ENCODE measurements at places on chromosomes 2 and 18.

GRCh38 chr2:183089192-183089851 lies 10.8 kb downstream of the DUSP19 start:
- DNase-seq = no peak

GRCh38 chr2:67824186-67824585 lies 238.6 kb downstream of the C1D start:
- DNase-seq = no peak

DNA sequence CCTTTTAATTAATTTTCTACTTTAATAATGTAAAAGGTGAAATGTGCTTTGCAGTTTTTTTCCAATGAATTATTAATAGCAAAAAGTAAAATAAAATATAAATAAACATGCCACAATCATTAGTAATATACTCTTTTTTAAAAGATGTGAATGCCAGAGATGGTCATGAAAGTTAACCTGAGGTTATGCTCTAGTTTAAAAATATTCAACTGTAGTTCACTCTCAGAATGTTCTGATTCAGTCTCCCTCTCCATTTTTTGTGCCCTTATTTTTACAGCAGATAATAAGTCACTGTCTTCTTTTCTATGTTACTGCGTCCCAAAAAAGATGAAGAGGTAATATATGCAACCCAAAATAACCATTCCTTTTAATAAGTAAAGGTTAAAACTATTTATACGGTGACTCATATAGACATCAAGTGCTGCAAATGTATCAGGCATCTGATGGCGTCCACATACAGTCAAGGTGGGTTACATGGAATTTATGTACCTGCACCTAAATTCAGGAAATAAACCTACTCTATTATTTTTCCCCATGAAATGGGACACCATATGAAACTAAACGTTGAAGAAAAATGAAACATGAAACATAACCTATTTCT lies 153.6 kb upstream of the ZNF804A start:
- no peak for DNase-seq

DNA sequence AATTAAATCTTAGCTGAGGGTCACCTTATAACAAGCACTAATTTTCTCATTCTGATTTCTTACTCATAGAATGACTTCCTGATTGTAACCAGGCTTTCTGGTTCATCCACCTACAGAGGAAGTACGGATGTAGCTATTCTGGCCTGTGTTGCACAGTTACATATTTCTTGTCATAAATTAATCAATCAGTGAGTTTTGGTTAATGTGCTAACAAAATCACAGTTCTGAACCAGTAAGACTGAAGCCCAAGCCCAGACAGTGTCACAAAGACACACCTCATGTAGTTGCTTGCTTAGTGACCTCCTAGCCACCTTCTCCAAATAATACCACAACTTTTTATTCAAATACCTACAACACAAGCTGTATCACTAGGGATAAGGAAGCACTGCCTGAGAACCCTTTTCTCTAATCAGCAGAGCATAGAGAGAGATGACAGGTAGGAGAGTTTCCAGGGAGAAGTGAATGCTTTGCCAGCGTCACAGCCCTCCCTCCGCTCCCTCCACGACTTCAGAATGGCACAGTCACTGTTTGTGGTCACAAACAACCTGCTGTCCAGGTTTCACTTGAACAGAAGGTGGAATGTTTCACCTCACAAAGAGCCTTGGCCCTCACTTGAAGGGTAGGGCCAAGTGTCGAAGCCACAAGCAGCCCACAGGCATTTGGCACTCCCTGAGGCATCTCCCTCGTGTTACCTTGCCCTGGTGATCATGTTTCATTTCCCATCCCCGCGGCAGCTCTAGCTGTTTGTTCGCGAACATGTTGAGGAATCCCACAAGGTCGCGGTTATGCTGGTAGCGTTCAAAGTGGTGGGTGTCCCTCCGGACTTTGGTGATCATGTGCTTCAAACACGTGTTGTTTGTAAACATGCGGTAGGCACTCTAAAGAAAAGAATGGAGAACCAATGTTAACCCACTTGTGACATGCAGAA lies 120.8 kb upstream of the STK17B start:
- no peak for DNase-seq

DNA sequence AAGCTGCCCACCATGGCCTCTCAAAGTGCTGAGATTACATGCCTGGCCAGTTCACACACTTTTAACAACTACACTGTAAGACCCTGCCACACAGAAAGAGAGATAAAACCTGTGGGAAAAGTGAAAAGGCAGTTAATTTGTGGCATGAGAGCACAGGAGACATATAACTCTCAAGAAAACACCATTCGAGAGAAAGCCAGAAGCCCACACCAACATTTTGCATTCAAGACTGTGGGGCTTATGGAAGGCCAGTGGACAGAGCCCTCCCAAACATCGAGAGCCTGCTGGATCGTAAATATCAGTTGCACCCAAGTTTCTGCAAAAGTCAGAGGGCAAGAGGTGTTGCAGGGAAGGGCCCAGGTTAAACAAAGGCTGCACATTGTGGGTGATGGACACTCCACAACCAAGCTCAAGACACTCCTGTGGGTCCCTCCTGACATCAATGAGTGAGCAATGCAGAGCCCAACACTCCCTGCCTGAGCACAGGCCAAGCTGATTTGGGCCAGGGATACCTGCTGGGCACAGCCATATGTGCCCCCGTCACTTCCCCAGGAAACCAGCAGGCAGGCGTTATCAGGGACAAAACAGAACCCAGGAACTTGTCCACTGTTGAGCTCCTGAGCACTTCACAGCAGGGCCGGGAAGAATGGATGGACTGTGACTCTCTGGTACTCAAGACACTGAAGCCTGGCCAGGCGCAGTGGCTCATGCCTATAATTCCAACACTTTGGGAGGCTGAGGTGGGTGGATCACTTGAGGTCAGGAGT lies 114.4 kb downstream of the ZFP36L2 start:
- DNase-seq = peak; percentile 58

- no peak for DNase-seq
Measured at GRCh38 chr18:76518123-76518859, 23.2 kb upstream of the ZNF516 start.

DNA sequence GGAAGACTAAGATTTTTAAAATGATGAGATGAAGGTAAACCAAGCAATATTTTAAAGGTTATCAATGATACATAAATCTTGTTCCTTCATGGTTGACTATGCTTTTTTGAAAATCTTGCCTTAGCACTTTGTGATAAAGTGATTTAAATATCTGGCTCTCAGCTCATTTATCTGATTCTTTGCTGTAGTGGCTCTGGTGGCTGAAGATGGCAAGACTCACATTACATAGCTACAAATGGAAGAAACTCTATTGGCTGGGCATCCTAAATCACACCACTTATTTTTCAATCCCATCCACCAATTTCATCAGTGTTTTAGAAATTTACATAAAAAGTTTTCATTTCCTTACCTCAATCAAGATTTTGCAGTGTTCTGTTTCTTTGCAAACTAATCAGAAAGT lies 16.6 kb upstream of the APCDD1 start:
- DNase-seq = no peak

GRCh38 chr2:65420712-65421431 lies 11.5 kb downstream of the SPRED2 start:
- DNase-seq = no peak

DNA sequence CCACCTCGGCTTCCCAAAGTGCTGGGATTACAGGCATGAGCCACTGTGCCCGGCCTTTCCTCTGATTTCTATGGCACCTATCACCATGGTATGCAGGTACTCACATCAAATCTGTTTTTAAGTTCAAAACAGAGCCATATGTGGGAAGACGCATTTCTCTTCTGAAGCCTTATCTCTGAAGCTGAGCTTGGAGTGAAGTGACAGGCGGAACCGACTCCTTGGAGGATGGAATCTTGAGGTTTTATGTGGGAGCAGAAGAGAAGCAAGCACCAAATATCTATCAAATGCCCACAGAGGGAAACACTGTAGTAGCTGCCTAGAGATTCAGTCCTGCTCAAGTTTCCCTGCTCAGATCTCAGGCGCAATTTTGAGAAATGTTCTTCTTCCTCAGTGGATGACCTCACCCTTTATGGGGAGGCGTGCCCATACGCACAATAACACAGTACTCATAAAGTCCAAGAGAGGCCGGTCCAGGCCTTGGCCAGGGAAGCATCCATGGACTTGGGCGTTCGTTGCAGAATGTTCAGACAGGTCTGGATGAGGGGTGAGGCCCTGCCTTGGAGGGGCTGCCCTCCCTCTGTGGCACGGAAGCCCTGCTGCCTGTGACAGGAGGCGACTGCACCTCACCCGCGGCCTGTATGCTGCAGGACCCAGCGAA lies 67.9 kb downstream of the HNRNPLL start:
- no peak for DNase-seq

- no peak for DNase-seq
Measured at GRCh38 chr2:187915810-187916209, 361.6 kb upstream of the TFPI start.

DNA sequence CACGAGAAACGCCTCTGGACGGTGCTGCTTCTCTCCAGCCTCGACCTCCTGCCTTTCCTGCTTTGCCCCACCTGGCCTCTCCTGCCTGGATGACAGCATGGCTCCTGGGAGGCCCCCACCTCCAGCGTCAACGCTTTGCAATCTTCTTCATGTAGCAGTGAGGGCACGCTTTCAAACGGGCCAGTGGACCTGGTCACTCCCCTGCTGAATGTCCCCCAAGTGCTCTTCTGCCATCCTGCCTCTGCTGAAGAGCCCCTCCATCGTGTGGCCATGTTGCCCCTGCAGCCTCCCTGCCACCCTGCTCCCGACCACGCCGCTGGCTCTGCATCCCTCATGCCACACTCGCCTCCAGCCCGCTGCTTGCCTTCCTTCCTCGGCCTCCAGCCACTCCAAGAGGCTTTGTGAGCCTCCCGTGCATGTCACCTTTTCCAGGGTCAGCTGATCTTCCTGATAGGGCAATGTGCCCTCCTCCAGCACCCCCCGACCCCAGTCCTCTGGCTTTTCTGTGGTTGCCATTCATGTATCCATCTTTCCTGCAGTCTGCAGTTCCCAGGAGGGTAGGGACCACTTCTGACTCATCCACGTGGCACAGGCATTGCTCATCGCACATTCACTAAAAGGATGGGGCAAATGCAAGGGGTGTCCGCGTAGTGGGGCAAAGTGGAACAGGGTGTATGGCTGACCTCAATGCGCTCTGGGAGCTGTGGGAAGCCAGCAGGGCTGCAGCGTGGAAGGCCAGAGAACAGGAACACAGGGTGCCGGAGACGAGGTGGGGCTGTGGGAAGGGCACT lies 268.8 kb downstream of the TWIST2 start:
- no peak for DNase-seq

DNA sequence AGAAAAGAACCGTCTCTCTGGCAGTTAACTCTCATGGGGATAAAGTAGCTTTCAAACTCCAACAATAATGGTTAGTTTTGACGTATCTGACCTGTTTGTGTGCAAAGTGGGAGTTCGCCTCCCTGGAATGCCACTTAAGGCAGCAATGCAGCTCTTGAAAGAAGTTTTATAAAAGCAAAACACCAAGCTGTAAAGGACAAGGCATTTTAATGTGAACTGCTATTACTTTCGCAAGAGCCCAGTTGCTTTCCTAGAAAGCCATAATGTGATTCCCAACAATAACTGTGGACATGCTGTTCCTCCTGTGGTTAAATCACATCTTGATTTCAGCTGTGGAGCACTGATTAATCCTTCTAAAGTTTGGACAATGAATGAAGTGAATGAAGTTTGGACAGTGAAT lies 303.7 kb downstream of the PTPRM start:
- no peak for DNase-seq

DNA sequence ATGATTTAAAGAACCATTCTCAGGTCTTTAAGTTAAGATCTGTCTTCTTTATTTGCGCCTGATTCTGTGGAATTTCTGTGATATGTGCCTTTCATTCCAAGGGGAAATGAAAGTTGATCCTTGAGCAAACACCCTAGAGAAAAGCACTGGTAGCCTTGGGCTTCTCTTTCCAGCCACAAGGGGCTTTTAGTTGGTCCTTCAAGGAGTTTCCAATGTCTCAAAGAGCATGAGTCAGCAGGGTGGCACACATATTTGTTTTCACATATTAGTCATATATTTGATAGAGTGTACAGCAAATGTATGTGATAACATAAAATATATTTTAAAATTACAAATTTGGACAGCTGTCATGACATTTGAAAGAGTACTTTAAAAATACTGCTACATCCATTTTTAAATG lies 339.5 kb downstream of the TXNL1 start:
- no peak for DNase-seq

GRCh38 chr2:219204425-219205164 lies 2.0 kb upstream of the ZFAND2B start:
- no peak for DNase-seq

GRCh38 chr2:104388296-104388695 lies 465.6 kb upstream of the POU3F3 start:
- DNase-seq = no peak

DNA sequence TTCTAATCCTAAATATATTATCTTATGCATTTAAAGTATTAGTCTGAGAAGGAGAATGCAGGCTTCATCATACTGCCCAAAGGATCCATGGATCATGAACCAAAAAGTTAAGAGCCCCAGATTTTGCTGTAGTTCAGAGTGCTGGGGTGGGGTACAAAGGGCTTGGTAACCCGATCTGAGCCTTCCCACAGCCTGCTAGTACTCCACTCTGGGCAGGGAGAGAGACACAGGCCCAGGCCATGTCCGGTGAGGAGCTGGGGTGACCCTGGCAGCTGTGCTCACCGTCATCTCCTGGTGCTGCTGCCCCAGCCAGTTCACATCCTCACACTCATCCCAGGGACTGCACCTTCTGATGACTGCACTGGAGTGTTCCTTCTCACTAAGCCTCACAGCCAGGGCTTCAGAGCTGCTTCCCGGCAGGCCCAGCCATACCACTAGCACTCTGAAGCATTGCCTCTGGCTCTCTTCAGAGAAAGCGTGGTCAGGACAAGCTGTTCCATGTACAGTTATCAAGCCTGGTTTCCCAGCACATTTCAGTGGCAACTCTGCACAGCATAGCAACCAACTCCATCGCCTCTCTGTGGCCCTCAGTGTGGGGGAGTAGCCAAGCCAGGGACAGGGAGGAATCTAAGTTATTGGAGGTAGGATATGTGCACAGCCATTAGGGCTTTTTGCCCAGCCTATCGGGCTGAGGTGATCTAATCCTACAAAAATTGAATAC lies 189.0 kb upstream of the CTAGE1 start:
- peak; percentile 82 for DNase-seq

- no peak for DNase-seq
Measured at GRCh38 chr2:176959614-176960013, 253.0 kb upstream of the HNRNPA3 start.

DNA sequence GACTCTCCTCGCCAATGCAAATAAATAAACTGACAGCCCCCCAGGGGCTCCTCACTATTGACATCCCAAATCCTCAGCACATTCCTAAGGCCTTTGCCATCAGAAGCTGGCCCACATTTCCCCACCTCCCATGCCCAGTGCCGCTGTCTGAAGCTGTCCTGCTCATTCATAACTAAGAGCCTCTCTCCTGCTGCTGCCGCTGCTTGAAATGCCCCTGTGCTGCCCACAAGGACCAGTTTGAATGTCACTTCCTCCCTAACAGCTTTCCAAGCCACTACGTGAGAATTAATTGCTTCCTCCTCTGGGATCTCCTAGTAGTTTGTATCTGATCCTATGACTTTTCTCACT lies 151.6 kb upstream of the CAPN13 start:
- DNase-seq = no peak
